ENCODE measurements at places on chromosomes 5 and 9. TPM values are rescaled to one million over a fixed set of nuclear protein-coding genes. Genes with fewer than 3 reads are reported as not detected.

DNA sequence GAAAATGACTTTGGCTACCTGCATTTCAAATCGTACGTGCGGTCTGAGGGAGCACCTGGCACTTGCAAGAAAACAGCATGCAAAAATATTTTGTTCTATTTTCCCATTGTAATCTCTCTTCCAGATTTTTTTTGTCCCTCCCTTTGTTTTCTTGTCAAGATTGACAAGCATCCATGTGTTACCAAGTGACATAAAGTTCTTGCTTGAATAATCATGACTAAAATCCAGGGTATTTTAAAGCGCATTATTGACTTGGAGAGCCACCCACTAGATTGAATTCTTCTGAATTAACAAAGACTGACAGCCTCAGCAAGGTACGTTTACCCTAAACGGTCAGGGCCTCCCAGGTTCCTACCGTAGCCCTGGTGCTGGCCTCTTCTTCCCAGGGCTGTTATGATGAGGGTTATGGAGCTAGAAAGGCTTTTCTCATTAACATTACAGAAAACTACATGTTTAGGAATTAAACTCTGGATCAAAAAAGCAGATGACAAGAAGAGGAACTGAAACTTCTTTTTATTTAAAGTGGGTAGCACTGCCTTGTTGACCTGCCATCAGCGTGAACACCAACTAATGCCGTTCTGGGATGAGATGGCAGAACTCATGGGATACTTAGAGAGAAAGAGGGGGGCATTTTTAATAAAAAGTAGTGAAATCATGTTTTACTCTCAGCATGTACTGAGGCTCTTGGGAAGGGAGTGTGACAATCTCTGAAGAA, 297.0 kb downstream of the EFNA5 start:
- DNase-seq = no peak

- no peak for DNase-seq
These were observed 236.3 kb downstream of the ARHGAP26 start for GRCh38 chr5:143006501-143006900.

GRCh38 chr5:81898403-81898802, 73.4 kb upstream of the ATG10 start:
- no peak for DNase-seq

TMOD1 gene
- total RNA-seq = 28.4 TPM

DNA sequence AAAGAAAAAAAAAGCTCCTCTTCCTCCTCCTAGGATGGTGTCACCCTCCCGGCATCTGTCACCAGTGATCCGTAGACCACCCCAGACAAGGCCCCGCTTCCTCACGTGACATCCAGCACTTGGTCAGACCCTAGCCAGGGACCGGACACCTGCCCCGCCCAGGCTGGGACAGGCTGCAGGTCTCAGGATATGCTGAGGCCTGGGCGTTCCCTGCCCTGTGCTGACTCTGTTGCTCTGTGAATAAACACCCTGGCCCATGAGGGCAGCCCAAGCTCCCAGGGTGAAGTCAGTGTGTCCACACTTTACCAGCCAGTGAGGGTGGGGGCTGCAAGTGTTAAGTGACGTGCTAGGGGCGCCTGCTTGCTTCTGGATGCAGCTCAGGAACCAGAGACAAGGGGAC, 5.6 kb downstream of the EDF1 start:
- DNase-seq = no peak

FOXD4L3 gene
- 0.11 TPM for total RNA-seq

SHISAL2B gene
- total RNA-seq = not detected

DNA sequence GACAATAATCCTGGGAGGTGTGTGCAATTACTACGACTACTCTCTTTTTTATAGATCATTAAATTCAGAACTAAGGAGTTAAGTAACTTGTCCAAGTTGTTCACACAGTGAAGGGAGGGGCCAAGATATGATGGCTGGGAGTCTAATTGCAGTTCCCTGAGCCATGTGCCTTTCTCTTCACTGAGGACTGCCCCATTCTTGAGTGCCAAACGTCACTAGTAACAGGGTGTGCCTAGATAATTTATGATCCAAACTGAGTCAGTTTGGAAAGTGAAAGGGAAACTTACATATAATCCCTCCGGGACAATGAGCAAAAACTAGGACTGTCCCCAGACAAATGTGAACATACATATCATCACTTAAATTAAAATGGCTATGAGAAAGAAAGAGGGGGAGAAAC, 20.2 kb downstream of the IL7R start:
- no peak for DNase-seq

DNA sequence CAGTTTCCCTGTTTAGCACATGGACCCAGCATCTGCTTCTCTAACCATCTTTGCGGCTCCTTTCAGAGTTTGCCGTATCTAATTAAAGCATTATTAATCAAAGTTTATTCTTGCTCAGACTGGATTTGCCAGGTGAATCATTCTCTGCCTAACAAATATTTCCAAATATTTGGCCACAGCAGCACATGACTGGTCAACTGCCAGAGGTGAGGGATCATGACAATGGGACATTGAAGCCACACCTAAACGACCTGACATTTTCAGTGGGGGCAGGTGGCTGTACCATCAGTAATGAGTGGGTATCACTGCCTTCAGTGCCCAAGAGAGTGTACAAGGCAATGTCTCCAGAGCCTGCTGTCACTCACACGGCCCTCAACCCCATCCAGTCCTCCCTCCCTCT, 80.4 kb downstream of the DIRAS2 start:
- DNase-seq = no peak

GRCh38 chr5:126780165-126780827, 3.4 kb downstream of the LMNB1 start:
- DNase-seq = no peak

GRCh38 chr9:107671588-107671987, 182.0 kb upstream of the KLF4 start:
- DNase-seq = no peak

DNA sequence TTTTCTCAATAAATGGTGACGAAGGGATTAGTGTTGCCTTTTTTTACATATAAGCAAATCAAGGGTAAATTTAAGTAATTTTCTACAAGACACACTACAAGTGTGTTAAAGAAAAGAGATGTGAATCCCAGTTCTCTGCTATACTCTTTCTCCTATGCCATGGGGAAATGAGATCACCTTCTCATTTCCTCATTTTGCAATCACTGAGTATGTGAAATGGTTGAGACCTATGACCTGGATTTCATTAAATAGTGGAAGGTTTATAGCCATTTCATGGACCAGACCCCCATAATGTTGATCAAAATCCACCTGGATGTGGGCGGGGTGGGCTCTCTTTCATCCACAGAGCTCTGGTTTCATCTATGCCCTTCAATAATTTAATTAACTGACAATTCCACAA, 66.9 kb upstream of the SLIT3 start:
- DNase-seq = no peak

DNA sequence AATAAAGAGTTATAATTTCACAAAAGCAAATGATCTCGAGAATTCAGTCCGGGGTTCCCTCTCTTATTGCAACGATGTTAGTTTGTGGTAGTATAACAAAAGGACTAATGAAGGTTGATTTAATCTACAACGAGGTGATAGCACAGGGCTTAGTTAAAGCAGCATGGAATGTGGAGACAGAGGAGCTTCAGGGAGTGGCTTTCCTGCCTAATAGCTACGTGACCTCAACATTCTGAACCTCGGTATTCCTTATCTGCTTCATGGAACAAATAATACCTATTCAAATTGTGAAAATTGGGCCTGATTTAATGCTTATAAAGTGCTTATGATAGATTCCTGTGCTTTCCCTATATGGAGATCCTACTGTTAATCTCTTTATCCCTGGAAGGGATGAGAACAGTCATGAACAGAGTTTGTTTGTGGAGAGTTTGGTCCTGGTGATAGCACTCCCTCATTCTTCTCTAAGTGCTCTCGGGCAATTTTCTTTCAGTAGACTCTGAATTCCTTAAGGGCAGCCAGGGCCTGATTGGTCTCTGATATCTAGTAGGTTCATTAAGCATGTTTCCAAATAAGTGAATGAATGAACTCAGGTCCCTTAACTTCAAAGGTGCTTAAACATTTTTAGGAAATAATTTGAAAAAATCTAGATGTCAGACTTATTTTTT, 104.1 kb upstream of the TUT7 start:
- no peak for DNase-seq

- no peak for DNase-seq
These were observed 333.7 kb upstream of the EDIL3 start for GRCh38 chr5:84718377-84718776.

- no peak for DNase-seq
These were observed 692 bp downstream of the C1QTNF3 start for GRCh38 chr5:34042321-34042720.
